ENCODE measurements at places on chromosomes 7 and 10. TPM values are rescaled to one million over a fixed set of nuclear protein-coding genes. Genes with fewer than 3 reads are reported as not detected.

NFE2L3 gene
- 1.8 TPM for total RNA-seq

INA gene
- not detected for total RNA-seq

NRCAM gene
- 1.8 TPM for total RNA-seq

FOXI2 gene
- 0.48 TPM for total RNA-seq

DNA sequence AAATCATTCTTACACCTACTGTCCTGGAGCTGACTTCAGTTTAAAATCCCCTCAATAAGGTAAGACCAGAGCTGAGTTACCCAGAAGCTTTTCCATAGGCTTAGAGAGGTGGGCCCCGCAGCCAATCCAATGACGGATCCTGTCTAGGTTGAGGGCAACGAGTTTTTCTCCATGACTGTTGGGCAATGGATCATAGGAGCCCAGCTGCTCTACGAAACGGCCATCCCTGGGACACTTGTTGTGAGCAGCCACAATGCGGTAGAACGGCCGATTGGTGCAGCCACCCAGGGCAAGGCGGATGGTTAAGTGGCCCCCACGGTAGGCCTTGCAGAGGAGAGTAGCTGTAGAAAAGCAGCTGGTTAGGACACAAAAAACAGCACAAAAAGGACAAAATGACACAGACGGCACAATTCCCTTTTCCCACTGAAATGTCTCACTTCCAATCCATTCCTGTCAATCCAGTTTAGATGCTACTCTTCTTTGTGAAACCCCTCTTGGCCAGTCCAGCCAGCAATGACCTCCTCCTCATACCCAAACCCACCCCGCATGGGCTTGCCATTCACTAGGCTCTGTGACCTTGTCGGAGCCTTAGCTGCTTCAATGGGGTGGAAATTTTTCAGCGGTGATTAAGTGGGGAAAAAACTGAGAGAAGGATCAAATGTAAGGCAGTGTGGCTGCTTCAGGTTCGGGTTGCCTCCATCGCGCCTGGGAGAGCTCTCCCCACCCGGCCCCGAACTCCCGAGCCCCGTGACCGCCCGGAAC is 580 bp downstream of the MRPS16 start:
- no peaks in the 10 kb centered on the region for H3K36me3 ChIP-seq
- peaks cover 3% of the 10 kb centered on the region for H3K27me3 ChIP-seq
- DNase-seq = no peak
- peak overlapping the region; percentile 31 for H3K4me3 ChIP-seq

GRCh38 chr10:71909399-71910083 is 54.7 kb upstream of the CHST3 start:
- H3K4me1 ChIP-seq = no peaks in the 10 kb centered on the region
- no peak for DNase-seq
- H3K27me3 ChIP-seq = no peaks in the 10 kb centered on the region
- no peak overlapping the region for H3K27ac ChIP-seq
- H3K4me3 ChIP-seq = no peak overlapping the region

DNA sequence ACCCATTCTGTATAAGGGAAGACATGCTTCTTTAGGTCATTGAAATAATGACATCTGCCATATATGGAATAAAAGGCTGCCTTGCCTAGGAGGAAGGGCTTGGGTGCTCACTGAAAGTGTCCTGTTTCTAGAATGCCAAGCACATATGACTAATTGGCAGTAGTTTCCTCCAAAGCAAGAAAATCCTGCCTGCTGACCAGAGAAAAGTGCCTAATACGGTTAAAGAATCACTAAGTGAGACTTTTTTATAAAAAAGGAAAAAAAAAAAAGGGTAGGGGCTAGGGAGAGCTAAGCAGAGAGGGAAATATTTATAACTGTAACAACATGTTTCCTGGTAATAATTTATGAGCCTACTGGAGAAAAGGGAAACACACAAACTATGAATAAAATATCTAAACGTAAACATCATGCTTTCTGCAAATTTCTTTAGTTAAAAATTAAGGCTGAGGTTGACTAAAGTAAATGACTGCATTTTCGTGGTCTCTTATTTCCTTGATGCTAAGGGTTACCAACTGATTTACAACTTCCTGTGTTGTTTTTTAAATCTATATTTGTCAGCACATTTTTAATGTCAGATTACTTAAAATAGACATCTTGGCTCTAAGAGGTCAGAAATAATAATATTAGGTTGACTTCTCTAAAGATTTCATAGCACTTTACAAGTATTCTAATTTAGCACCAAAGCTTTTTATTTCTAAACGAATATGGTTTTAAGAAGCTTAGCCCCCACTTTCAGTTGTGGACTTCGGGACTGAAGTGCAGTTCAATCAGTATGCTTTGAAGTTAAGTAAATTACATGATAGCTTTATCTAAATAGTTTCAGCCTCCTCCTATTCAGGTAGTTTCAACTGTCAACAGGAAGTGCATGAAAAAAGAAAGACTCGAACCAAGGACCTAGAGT is 89.6 kb downstream of the CABCOCO1 start:
- no peaks in the 10 kb centered on the region for H3K36me3 ChIP-seq
- H3K4me3 ChIP-seq = no peak overlapping the region
- no peak overlapping the region for H3K27ac ChIP-seq
- H3K4me1 ChIP-seq = peaks cover 13% of the 10 kb centered on the region

DNA sequence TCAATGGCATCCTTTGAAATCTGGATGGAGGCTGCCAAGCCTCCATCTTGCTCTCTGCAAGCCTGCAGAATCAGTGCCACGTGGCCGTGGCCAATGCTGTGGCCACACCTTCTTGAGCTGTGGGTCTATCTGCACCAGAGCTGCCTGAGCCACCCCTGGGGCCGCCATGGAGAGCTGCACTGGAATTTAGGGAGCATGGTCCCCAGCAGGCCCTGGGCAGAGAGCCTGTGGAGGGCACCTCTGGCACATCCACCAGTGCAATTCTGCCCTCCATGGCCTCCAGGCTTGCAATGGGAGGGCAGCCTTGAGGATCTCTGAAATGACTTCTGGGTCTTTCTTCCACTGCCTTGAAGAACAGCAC is 55.6 kb upstream of the NKX6-2 start:
- no peaks in the 10 kb centered on the region for H3K4me1 ChIP-seq
- no peak overlapping the region for H3K4me3 ChIP-seq
- no peak for DNase-seq
- no peak overlapping the region for H3K27ac ChIP-seq
- no peaks in the 10 kb centered on the region for H3K27me3 ChIP-seq

DNA sequence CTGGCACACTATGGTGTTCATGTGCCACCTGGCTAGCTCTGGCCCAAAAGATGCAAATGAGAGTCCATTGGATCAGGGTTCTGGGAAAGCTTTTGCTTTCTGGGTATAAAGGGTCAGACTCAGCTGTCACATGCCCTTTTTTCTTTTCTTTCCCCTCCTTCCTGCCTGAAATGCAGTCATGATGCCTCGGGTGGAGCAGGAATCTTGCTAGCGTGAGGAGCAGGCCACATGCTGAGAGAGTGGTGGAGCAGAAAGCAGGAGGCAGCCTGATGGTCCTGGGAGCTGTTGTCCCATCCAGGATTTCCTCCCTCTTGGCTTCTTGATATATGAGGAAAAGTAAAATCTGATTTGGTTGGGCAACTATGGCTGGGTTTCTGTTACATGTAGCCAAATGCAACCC is 2.7 kb upstream of the LHPP start:
- H3K36me3 ChIP-seq = no peaks in the 10 kb centered on the region
- DNase-seq = peak; percentile 13
- H3K4me3 ChIP-seq = no peak overlapping the region
- H3K4me1 ChIP-seq = no peaks in the 10 kb centered on the region

DNA sequence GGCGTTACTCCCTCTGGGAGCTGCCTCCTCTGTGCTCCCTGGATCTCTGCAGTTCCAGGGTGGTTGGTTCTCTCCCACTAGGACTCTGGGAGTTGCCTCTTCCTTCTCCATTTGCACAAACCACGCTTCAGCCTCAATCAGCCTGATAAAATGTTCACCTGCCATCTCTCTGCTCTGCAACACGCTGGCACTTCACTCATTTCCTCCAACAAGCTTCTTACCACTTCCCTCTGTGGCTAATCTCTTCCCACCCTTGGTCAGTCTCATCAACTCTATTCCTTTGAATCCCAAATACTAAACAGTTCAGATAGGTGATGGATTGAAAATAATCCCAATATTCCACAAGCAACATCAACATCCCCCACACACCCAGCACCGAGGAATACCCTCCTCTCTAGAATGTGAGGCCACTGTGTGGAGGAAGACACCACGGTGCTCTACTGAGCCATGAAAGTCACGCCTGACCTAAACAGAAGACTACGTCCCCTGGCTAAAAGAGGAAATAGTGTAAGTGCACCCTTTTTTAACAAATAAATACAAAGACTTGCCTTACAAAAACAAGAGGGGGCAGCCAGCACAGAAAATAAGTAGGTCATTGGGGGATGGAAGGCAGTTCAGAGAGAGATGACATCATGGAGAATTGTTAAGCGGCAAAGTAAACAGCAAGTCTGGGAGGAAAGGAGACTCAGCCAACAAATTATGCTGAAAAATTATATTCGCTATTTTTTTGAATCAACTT is 1.9 kb upstream of the FAM170B start:
- no peaks in the 10 kb centered on the region for H3K27me3 ChIP-seq
- H3K36me3 ChIP-seq = no peaks in the 10 kb centered on the region
- no peak for DNase-seq
- no peak overlapping the region for H3K27ac ChIP-seq
- H3K4me3 ChIP-seq = no peak overlapping the region

GRCh38 chr10:18949391-18949790 is 99.2 kb upstream of the MALRD1 start:
- no peak for DNase-seq
- H3K4me1 ChIP-seq = no peaks in the 10 kb centered on the region
- H3K27me3 ChIP-seq = no peaks in the 10 kb centered on the region
- H3K27ac ChIP-seq = no peak overlapping the region
- no peak overlapping the region for H3K4me3 ChIP-seq
- H3K36me3 ChIP-seq = no peaks in the 10 kb centered on the region

GRCh38 chr10:31958856-31959255 is 30.2 kb upstream of the ARHGAP12 start:
- no peak for DNase-seq
- H3K27ac ChIP-seq = no peak overlapping the region
- H3K4me3 ChIP-seq = no peak overlapping the region
- no peaks in the 10 kb centered on the region for H3K27me3 ChIP-seq

- H3K36me3 ChIP-seq = no peaks in the 10 kb centered on the region
- DNase-seq = no peak
- no peaks in the 10 kb centered on the region for H3K4me1 ChIP-seq
- H3K27ac ChIP-seq = no peak overlapping the region
- H3K27me3 ChIP-seq = no peaks in the 10 kb centered on the region
Observed at GRCh38 chr10:108982159-108982558, 941.2 kb downstream of the XPNPEP1 start.

DNA sequence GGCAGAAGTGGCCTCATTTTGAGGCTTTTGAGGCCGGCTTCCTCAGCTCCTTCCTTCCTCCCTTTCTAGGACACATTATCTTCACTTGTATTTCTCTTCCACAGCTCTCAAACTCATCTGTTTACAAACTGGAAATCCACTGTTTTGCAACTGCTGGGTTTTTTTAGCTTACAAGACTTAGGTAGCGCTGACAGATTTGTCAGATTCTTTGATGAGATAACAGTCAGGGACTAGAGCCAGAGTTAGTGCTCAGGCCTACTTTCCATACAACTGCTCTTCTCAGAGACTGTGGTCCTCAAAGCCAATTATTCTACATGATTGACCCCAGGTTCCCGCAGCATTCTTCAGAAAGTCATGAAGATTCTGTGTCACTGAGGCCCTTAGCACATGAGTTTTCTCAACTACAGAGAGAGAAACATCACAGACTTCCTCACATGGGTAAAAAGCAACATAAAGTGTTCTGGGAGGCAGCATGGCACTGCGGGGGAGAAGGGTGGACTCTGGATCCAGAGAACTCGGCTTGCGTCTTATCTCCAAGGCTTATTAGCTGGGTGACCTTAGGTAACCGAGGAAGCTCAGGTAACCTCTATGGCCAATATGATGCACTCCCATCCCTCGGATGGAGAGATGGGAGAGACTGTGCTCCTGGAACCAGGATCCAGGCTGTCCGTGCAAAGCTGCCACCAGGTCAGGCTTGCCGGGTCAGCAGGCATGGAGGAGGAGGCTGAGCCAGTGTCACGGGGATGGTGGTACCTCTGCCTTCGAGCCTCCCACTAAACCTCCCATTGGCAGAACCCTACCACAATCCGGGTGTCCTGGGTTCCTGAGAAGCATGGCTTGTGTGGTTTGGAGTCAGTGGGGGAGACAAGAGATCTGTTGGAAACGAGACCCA is 10.5 kb downstream of the DDC start:
- no peaks in the 10 kb centered on the region for H3K27me3 ChIP-seq
- no peaks in the 10 kb centered on the region for H3K4me1 ChIP-seq
- no peak overlapping the region for H3K27ac ChIP-seq
- peak; percentile 33 for DNase-seq
- no peak overlapping the region for H3K4me3 ChIP-seq

DNA sequence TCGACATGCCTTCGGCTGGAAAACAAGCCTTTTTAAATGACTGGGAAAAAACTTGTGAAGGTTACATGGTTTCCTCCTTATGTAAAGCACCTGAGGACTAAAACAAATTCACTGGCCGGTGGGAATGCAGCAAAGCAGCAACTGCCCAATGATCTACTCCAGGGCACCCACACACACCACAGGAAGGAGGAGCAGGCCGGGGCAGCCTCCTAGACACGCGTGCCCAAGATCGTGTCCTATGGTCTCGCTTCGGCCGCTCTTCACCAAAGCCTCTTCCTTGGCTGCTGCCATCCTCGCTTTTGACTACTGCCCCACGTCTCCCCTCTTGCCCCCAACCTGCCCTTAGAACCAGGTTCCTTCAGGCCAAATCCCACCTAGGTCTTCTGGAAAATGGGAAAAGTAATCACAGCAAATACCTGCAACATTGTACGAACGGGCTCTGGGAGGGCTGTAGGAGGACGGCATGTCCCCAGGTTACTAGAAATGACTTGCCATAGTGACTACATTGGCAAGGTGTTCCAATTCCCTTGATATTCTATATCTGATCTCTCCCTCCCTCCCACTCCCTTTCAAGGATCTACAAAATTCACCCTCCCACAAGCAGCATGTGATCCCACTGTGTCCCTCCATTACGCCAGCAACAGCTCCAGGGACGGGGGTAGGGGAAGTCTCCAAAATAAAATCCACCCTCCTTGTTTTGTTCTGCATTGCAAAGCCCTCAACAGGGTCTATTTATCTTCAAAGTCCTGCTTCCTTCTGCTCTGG is 84.9 kb downstream of the RNF216 start:
- no peaks in the 10 kb centered on the region for H3K27me3 ChIP-seq
- H3K36me3 ChIP-seq = no peaks in the 10 kb centered on the region
- peak overlapping the region; percentile 80 for H3K27ac ChIP-seq

DNA sequence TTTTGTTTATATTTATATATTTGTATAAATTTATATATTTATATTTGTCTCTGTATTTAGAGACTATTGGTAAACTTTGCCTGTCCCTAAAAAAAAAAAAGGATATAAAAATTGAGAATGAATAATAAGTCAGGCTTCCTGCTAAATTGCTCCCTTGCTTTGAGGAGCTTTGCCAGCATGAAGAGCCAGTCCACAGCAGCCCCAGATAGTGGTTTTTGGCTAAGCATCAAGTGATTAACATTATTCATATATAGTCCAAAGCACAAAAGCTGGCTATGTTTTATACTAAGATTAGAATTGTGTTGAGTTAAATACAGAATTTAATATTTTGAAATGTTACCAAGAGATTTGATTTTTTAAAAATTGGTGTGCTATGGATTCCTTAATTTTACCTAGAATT is 264.9 kb upstream of the FERD3L start:
- H3K27ac ChIP-seq = no peak overlapping the region
- H3K27me3 ChIP-seq = no peaks in the 10 kb centered on the region
- no peak for DNase-seq
- H3K36me3 ChIP-seq = no peaks in the 10 kb centered on the region

- no peaks in the 10 kb centered on the region for H3K27me3 ChIP-seq
- no peak overlapping the region for H3K27ac ChIP-seq
- DNase-seq = no peak
- H3K36me3 ChIP-seq = no peaks in the 10 kb centered on the region
- no peak overlapping the region for H3K4me3 ChIP-seq
Observed at GRCh38 chr7:100629117-100629716, 12.1 kb downstream of the TFR2 start.
